ENCODE measurements at places on chromosomes 5 and 9.

- peak; percentile 87 for DNase-seq
Measured at GRCh38 chr9:122125158-122125508, 32.0 kb upstream of the TTLL11 start.

DNA sequence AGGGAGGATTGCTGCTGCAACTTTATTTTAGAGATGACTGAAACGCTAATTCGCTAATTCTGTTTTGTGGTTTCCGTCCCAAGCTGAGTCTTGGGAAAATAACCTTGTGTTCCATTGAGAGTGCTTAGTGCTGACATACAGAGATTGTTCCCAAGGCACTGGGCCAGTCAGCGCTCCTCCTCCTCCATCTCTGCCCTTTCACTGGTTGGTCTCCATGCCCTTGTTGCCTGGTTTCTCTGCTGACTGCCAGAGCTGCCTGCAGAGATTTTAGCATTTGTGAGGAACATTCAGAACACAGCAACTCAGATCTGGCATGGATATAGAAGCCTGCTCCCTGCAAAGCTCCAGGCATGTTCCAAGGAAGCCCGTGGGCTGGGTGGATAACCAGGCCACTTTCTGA lies 126.0 kb upstream of the IRX2 start:
- no peak for DNase-seq

DNA sequence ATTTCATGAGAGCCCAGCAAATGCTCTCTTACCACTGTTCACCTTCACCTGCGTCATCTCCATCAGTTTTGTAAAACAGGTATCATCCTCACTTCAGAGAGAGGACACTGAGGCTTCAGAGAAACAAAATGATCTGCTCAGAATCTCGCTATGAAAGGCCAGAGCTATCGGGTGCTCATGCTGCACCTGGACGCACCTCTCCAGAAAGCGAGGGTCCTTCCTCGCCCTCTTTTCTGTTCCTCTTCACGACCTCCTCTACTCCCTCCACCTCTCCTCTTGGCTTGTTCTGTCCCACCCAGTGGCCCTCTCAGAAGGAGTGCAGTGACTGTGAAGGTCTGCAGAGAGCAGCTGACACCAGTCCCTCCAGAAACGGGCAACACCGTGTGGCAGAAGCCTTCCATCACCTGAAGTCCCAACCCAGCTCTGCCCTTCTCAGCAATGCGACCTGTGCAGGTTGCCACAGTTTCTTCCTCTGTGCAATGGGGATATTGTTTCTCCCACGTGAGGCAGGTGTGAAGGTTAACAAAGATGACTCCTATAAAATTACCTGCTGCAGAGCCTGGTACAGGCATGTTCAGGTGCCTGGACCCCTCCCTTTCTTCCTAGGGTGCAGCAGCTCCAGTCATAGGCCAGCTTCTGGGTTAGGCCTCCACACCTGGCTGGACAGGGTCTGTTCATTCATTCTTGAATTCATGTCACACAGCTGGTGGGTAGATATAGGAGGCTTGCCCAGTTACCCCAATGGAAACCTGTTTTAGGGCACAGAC lies 45.3 kb upstream of the ANGPTL2 start:
- no peak for DNase-seq

DNA sequence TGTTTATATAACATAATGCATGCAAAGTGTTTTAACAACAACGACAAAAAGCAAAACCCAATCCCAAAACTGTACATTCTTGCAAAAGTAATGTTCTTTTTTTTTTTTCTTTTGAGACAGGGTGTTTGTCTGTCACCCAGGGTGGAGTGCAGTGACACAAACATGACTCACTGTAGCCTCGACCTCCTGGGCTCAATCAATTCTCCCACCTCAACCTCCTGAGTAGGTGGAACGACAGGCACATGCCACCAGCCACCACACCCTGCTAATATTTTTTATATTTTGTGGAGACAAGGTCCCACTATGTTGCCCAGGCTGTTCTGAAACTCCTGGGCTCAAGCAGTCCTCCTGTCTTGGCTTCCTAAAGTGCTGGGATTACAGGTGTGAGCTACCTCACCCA lies 13.6 kb upstream of the HAVCR1 start:
- no peak for DNase-seq

- no peak for DNase-seq
Measured at GRCh38 chr5:14821100-14821845, 50.3 kb downstream of the ANKH start.

Data from A549 (cell line).